ENCODE measurements at places on chromosomes 5 and 9.

- no peak for DNase-seq
Observed at GRCh38 chr5:167653645-167654106, 637.8 kb upstream of the WWC1 start.

- no peak for DNase-seq
Observed at GRCh38 chr9:14780693-14781092, 58.2 kb upstream of the CER1 start.

GRCh38 chr5:891837-892393 is 686 bp downstream of the BRD9 start:
- DNase-seq = no peak

DNA sequence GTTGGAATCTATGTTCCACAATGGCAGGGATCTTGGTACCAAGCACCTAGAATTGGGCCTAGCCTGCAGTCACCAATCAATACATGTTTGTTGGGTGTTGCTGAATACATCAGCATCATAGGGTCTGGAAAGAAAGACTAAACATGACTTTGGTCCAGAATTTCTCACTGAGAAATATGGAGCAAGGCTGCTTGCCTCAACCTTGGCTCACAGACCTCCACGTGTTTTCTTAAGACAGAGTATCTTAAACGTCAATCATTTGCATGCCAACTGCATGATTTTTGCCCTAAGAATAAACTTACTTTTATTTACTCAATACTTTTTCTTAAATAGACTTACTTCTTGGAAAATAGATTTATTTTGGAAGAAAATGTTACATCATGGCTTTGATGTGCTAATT is 22.7 kb upstream of the TRAF1 start:
- DNase-seq = no peak

DNA sequence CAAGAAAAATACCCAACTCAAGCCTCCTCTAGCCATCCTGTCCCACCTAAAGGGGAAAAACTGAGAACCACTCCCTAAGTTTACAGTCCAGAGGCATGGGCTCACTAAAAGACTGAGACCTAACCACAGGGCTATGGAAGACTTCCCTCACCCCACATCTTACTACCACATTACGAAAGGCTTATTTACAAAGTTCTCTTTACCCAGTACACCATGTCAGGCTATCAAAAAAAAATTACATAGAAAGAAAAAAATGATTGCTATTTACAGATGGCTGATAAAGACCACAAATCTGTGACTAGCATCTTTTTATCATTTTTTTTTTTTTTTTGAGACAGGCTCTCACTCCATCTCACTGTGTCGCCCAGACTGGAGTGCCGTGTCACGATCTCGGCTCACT is 69.7 kb upstream of the TNPO1 start:
- no peak for DNase-seq

DNA sequence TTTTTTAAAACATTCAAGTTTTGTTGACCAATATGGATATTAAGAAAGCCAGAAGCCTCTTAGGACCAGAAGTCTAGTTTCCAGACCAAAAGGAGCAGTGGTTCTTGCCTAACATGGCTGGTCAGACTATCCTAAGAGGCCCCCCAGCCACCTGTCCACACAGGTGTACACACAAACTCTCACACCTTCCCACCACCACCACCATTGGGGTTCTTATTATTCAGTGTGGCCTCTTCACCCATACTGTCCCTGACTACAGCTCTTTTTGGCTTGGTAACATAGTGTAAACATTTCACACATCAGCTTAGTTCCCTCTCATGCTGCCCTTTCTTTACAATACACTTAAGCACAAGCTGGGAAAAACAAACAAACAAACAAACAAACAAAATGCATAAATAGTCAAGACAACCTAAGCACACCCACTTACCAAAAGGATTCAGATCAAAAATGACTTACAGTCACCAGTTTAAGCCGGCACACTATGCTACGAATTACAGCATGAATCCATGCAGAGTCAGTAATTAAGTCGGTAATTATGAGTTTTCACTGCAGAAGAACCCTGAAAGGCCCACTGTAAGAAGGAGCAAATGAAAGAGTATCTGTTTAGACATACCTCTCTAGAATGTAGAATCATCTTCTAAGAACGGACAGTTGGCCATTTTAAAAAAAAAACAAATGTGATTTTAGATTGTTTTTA is 9.5 kb downstream of the LHFPL2 start:
- DNase-seq = no peak

DNA sequence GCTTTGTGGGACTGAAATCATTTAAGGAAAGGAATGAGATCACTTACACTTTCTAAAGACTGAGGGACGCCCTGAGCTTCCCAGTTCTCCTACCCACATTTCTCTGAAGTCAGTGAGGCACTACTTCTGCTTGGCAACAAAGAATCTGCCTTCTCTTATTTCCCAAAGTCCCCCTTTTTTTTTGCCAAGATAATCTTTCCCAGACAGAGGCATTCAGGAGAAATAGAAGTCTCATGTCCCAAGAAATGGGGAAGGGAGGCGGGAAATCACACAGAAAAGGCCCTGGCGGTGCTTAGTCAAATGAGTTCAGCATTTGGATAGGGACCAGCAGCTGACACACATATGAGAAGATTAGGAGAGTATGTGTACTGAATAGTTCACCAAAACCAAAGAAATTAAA is 159.7 kb downstream of the MUSK start:
- peak; percentile 26 for DNase-seq

DNA sequence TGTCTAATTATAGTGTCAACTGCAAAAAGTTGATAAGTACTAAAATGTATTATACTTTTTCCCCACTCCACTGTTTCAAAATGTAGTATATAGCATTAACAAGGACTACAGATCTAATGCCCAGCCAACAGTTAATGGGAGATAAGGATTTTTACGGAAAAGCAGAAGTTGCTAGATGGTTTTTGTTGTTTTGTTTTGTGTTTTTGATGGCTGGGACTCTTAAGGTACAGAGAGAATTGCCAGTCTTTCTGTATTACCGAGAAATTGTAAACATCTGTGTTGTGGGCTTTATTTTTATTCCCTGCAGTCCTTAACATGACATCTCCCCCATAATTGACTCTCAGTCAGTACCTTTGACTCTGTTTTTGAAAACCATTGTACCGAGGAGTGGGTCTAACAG is 44.0 kb downstream of the TRIO start:
- DNase-seq = no peak

- DNase-seq = no peak
Observed at GRCh38 chr5:153780876-153781705, 257.6 kb downstream of the FAM114A2 start.

DNA sequence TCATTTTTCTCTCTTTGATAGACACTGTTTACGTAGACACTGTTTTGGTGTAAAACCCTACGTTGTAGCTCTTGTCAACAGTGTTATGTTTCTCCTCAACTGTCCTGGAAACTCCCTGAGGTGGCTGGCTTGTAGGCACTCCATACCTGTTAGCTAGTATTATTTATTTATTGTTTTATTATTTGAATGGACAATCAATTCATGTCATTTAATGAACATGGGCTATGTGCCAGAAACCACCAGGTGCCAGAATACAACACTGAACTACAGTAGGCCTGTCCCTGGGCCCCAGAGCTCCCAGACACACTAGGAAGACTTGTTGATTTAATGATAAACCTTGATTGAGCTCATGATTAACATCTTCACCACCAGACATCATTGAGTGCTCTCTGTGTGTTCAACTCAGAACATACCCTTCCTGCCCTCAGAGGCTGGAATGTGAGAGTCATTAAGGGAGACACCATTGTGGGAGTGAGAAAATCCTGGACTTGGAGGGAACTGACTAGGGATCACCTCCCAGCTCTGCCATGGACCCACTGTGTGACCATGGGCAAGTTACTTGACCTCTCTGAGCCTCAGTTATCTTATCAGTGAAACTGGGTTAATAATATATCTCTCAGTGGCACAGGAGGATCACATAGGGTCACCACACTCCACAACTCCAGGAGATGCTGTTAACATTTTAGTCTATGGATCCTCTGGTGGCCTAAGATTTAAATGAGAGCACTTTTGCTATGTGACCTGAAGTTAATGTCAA is 19.2 kb downstream of the IRF1 start:
- no peak for DNase-seq

- no peak for DNase-seq
Observed at GRCh38 chr9:69834056-69834455, 13.4 kb downstream of the CFAP95 start.

DNA sequence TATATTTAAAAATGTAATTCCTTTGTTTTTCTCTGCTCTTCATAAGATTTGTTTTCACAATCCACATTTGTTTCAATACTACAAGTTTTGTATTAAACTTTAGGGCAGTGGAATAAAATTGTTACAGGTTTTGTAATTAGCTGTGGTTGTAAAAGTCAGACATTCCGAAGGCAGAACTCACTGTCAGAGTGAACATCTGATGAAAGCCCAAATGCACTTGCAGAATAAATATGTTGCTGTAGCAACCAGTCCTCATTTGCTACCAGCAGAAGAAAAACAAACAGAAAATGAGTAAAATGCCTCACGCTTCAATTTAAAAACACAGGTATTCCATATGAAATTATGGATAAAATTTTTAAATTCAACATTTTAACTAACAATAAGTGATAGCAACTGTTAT is 740.1 kb upstream of the FAM174A start:
- no peak for DNase-seq

DNA sequence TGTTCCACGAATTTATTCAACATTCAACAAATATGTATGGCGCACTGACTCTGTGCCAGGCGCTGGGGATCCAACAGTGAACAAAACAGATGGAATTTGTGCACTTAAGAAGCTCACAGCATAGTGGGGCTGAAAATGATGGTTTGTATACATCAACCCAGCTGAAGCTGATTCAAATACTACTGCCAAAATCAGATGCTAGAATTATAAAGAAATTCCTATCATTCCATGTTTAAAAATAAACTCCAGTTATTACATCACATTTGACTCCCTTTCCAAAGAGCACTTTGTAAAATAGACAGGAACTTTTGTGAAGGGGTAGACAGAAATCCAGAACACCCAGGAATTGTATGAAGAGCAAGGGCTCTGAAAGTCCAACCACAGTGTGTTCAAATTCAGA is 54.1 kb downstream of the ZNF608 start:
- no peak for DNase-seq

DNA sequence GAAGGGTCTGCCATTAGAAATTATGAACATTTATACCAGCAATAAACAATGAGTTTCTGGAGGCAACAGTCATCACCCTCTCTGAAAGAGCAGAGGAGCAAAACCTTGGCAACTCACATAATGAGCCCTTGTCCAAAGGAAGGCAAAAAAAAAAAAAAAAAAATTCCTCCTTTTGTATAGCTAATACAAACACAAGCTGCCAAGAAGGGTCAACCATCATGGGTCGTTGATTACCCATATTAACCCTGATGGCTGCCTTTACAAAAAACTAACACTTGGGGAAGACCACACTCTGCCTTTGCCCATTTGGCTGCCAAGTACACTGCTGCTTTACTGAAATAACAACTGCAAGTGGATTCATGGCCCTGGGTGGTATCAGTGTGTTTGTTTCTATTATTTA is 272.7 kb downstream of the ADAMTSL1 start:
- no peak for DNase-seq

GRCh38 chr9:96117398-96118080 is 184.4 kb downstream of the HSD17B3 start:
- DNase-seq = no peak

DNA sequence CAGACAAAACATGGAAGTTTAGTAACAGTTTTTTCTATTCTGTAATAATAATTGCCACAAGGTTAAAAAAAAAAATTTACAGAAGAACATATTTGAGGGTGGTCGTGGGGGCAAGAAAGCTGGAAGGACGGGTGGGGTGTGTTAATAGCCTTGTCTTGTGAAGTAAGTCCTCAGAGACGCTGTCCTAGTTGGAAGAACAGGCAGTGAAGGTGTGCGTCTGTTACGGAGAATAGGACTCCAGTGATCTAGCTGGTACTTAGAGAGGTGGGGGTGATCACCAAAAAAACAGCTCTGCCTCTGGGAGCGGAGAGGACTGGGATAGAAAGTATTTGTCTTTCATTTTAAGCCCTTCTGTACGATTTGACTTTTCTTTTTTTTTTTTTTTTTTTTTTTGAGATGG is 17.7 kb downstream of the ABL1 start:
- no peak for DNase-seq

Measured in frontal cortex (tissue), 4 donors.